GM20000 (cell line): ENCODE measurements at places on chromosomes 6 and 20.

DNA sequence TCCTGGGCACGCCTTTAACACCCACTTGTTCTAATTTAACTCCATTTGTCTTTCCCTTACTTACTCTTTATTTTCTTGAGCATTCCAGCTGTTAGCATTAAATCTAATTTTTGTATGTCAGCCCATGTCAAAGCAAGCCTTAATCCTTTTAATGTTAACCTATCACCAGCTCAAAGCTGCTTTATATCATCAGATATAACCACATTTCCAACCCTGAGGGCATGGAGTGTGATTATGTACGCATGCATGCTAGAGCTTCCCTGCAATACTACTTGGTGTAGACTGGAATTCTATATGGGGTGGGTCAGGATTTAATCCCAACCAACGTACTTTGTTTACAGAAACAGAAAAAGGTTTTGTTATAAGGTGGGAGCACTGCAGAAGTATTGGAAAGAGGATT lies 139.4 kb upstream of the HMGN3 start:
- DNase-seq, result no peak

- DNase-seq, result no peak
These were observed 729 bp downstream of the ATG5 start for GRCh38 chr6:106324726-106325335.

- DNase-seq, result no peak
These were observed 234.3 kb downstream of the CDC5L start for GRCh38 chr6:44621846-44622245.

GRCh38 chr6:7050004-7050403 lies 57.8 kb upstream of the RREB1 start:
- no peak for DNase-seq

- no peak for DNase-seq
These were observed 29.0 kb upstream of the TMEM244 start for GRCh38 chr6:129890164-129890563.

GRCh38 chr6:49336514-49337131 lies 126.4 kb downstream of the MMUT start:
- no peak for DNase-seq

DNA sequence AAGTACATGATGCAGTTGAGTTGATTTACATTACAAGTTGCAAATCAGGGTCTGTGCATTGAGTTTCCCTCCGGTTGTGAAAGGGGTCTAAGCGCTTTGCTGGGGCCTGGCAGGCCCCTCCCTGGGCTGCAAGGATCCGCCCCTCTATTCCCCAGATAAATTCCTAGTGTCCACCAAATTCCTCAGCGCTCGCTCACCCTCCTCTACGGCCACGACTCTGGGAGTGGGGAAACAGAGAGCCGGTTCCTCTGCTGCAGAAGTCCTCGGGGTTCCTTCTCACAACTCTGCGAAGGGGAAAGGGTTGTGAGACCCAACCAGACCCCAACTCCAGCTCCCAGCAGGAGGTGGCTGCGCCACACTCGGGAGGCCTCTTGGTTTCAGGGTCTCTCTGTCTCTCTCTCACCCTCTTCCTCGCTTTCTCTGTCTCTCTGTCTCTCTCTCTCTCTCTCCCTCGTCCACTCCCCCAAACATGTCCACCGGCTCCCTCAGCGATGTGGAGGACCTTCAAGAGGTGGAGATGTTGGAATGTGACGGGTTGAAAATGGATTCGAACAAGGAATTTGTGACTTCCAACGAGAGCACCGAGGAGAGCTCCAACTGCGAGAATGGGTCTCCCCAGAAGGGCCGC lies at the start of gene TCF21:
Gene TCF21 (plus strand): TSS at position 185 of the 628 bp plus-strand sequence. CDS start 285 bp downstream, at position 470.
- DNase-seq, result no peak

DNA sequence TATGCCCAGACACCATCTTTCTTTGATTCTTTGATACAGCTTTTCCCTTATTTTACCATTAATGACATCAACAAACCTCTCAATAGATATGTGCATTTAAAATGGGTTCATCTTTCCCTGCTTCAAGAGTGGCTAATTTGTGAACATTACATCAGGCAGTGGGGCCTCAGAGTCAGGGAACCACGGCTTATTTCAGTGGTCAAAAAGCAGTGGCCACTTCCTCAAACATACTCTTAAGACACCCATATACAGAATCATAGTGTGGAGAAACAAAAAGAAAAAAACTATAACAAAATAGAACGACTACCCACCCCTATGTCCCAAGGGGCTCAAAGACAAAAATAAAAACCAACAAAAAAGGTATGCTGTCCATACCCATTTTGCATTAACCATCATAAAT lies 12.9 kb downstream of the SALL4 start:
- no peak for DNase-seq

DNA sequence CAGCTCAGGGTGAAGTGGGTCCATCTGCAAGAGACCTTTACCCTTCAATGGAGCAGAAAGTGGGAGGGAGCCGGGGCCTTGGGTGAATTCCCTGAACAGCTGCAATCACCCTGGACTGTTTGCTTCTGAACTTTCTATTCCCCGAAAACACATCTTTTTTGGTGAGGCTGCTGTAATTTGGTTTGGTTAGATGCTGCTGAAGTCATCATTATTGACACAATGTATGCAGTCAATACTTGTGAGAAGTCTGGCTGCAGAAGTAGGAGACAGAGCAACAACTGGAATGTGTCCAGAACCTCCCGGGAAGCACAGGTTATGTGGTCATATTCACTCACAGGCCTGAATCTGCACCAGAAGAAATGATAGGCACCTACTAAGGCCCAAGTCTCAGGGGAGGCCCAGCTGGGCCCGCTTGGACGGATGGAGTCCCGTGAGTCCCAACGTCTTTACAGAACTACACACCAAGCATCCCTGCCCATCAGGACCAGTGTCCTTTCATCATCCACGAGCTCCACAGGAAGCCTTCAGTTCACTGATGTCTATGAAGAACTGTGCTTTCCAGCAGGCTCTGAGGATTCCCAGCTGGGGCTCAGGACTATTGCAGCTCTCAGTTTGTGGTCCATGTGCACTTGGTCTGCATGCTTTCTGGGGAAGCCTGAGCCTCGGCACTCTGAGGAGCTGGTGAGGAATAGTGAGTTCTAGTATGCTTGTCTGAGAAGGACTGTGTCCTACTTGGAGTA lies 177.6 kb downstream of the THBS2 start:
- DNase-seq, result no peak

GRCh38 chr6:68741501-68742386 lies 106.7 kb downstream of the ADGRB3 start:
- DNase-seq, result no peak

DNA sequence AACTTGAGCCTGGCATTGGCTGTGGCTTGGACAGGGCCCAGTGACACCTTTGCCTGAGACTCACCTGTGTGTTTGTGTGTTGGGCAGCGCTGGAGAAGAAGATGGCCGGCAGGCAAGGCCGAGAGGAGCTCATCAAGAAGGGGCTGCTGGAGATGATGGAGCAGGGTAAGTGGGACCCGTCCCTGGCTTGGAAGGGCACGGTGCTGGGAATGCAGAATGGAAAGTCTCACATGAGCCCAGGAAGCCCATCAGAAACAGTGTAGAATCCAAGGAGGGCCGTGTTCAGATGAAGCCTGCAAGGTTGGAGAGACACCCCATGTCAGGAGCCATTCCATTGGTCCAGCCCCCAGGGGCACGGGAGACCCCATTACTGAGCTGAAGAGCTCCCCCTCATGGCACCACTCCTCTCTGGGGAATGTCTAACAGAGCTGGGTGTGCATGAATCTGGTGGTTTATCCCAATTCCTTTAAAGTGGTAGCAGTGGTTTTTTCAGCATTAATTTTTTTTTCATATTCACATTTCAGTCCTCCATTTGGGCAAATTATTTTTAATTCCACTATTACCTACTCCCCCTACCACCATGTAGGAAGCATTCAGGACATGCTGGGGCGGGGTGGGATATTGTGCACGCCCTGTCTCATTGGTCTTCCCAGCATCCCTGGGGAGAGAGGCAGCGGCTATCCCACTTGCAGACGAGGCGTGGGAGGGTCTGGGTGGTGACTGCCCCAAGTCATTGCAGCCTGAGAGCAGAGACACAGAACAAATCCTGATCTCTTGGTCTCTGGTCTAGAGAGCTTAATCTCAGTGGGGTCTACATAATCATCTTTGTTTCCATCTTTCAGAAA lies 143.6 kb downstream of the PHACTR3 start:
- no peak for DNase-seq

GRCh38 chr6:35139924-35140638 lies 1.1 kb downstream of the TCP11 start:
- DNase-seq, result peak; percentile 69

GRCh38 chr20:2469991-2470422 lies 582 bp downstream of the SNRPB start:
- DNase-seq, result peak; percentile 70

- no peak for DNase-seq
These were observed 166.4 kb downstream of the NFATC2 start for GRCh38 chr20:51376111-51376510.

DNA sequence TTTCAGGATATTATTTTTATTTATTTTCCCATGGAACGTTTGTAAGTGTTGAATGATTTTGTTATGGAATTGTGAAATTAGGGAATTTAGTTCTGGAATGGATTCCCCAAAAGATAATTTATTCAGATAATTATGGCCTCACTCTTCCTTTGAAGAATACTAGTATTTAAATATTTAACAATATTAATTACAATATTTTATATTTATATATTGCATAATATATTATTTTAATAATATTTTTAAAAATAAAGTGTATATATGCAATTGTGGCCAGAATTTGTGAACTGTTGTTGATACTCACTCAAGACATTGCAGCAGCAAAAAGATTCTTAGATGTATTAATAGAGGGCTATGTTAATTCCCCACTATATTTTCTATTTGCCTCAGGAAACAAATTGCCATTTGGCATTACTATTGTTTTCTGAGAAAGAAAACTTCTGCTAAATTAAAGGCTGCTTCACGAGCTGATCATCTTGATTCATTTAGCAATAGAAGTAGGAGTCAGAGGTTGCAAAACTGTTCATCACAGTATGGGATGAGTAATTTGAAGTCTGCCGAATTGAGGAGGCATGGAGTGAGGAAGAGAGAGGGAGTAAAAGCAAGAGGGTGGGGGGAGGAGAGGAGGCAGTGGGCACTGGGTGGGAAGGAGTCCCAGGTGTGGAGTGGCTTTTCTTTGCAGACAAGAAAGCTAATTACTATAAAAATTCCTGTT lies 729.2 kb downstream of the DHX35 start:
- no peak for DNase-seq

DNA sequence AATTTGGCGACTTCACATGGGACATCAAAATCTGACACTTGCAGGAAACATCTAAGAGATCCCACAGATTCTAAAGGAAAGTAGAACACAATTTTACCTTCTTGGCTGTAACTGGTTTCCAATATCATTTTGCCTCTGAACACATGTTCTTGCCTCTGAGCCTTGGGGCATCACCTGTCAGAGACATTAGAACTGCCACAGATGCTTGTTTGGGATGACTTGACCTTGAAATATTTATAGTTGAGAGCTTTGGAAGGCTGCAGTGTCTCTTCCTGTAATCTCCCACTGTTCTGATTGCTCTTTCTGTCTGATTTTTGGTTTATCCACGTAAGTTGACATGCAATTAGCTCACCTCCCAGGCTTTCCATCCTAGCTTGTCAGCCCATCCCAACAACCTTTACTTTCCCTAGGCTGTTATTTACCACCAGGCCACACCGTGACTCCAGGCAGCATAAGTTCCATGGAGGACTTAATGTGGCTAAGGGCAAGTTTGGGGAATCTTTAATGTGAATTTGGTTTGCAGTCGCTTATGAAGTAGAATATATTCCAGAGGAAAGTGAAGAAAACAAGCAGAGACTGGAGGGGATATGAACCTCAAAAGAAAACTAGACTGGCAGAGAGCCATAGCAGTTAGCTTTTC lies 256.5 kb upstream of the RIN2 start:
- DNase-seq, result no peak

DNA sequence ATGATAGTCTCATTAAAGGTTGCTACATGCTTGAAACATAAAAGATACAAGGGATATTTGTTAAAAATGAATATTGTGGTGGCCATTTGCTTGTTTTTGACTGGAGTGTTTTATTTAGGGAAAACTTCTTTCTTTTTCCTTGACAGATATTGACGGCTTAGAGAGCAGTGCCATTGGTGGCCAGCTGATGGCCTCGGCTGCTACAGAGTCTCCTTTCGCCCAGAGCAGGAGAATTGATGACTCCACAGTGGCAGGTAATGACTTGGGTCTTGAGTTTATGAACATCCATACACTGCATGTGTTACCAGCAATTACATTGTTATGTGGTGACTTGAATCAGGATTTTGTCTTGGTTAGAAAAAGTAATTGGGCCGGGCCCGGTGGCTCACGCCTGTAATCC lies 67.5 kb upstream of the PBOV1 start:
- DNase-seq, result no peak

DNA sequence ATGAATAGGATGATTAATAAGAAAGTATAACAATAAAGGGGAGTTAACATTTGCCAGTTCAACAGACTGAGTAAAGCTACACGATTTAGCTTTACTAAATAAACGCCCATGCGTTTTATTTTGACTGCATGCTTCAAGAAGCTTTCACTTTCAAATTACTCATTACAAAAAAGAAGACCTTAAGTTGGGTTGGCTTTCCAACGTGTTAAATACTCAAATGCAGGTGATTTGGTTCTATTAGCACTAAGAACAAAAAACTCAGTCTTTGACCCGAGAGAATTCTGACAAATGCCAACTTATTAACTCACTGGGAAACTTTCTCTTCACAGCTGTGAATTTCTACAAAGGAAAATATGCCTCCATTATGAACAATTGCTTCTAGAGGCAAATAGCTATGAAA lies 24.8 kb downstream of the RNF146 start:
- DNase-seq, result peak; percentile 31

DNA sequence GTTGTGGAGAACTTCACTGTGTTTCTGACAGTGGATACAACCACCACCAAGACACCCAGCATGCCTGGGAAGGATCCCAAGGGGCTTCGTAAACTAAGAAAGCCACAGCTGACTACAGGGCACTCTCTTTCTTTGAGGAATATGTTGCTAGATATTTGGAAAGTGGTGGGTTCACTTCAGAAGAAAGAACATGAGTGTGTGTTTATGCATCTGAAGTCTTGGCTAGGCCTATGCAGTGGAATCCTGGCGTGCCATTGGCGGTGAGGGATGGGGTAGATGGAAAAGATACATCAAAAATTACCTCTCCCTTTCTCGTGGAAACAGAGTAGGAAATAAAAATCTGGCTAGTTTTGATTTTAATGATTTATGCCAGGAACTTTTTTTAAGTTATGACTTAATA lies 187.7 kb downstream of the PDE7B start:
- no peak for DNase-seq

DNA sequence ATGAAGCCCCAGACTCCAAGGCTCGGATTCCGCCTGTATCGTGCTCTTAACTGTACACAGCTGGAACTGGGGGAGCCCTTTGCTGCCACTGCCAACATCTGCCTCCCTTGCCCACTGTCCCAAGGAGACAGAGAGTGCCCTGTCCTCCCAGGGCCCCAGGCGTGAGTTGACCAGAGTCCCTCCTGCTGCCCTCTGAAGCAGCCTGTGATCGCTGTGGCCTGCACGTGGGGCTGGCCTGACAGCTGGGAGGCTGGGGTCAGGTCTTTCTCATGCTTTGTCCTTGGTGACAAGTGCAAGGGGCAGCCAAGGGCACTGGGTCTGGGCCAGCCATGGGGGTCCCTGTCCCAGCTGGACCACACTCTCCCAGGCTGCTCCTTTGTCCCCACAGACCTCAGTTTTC lies 44.3 kb downstream of the KIAA1755 start:
- no peak for DNase-seq

GRCh38 chr20:41390889-41391288 lies 24.3 kb upstream of the EMILIN3 start:
- DNase-seq, result no peak
